ENCODE measurements at places on chromosomes 5 and 9.

DNA sequence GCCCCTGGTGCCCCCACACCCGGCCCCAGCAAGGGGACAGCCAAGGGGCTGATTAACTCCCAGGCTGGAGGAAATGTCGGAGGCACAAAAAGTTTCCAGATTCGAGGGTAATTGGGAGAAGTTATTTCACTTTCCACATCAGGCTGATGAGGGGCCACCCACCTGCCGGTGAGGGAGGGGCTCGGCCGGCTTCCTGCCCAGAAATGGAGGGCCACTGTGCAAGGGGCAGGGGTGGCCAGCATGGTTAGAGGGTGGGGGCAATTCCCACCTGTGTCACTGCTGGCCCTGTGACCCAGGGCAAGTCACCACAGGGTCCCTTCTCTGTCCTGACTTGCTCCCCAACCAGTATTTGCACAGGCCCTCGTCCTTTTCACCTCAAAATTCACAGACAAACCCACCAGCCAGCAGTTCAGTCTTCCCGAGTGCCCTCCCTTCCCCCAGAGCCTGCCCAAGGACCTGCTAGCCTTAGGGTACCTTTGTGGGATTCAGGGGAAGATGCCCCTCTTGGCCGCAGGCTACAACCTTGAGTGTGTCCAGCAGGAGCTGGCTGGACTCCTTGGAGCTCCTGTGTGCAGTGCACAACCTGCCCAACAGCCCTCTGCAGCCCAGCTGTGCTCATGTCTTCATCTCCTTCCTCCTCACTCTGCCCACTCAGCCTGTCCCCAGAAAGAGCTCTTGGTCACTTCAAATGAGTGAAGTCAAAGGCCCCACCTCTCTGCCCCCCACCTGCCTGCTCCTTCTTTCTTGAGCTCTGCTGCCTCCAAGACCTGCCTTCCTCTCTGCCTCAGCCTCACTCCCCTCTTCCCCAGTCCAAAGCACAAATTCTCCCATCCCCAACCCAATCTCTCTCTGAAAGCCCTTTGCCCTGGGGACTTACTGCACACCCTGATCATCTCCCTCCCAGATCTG lies 130.5 kb downstream of the BARX1 start:
- no peak for DNase-seq

DNA sequence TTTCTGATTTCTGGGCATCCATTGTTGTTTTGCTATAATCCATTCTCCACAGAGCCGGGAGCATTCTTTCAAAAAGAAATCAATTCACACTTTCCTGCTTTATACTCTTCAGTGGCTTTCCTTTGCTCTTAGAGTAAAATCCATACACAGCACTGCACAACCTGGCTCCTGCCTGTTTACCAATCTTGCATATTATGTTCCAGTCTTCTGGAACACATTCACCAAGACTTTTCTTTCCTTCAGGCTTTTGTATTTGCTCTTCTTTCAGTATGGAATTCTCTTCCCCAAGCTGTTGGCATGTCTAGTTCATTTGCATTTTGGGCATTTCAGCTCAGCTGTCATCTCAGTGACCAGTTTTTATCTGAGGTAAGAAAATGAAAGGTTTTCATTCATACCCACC lies 6.3 kb downstream of the RFESD start:
- no peak for DNase-seq

DNA sequence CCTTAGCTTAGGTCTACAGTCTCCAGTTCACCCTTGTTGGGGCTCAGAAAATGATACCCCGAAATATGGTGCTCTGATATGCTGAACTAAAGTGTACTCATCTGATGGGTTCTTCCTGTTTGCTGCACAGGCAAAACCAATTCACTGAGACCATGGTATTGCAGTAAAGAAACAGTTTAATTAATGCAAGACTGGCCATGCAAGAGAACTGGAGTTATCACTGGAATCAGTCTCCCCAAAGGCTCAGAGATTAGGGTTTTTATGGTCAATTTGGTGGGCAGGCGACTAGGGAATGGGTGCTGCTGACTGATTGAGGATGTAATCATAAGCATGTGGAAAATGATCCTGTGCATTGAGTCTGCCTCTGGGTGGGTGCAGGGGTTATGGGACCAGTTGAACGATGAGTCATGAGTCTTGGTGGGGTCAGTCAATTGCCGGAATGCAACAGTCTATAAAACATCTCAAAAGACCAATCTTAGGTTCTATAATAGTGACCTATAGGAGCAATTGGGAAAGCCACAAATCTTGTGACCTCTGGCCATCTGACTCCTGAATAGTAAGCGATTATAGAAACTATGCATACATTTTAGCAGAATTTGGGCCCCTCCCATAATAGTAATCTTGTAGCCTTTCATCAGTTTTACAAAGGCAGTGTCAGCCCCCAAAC lies 113.0 kb upstream of the ANKRD55 start:
- no peak for DNase-seq

DNA sequence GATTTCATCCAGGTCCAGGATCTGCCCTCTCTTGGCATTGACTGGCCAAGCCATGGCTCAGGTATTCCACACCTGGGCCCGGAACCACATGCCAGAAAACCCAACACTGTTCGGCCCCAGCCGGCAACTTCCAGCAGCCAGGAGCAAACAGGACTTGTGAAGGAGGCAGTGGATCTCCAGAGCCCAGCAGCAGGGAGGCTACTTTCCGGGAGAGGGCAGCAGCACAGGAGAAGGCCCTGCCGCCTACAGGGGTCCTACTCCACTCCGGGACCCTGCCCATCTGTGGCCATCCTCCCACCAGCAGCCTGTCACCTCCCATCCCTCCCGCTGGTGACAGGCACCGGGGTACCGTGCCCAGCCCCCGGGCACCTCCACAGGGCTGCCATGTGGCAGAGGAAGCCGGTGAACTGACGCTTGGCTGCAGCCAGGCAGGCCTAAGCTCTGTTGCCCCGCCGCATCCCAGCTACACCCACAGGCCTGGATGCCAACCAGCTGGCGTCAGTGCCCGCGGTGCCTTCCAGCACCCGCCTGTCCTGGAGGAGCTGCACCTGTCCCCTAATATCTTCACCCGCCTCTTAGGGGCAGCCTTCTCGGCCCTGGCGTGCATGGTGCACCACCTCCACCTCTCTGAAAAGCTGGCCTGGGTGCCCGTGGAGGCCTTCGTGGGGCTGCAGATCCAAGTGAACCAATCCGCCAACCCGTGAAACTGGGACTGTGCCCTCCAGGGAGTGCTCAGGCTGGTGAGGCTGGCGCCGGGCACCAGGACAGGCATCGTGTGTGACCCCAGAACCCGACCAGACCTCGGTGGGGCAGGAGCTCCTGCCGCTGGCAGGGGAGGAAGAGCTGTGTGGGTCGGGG lies 18.9 kb upstream of the SLC30A5 start:
- no peak for DNase-seq

- DNase-seq = no peak
Observed at GRCh38 chr5:170154297-170154696, 48.6 kb downstream of the FOXI1 start.

GRCh38 chr9:17648516-17648915 lies 69.7 kb downstream of the SH3GL2 start:
- DNase-seq = no peak

- DNase-seq = no peak
Observed at GRCh38 chr5:97555644-97555981, 372.6 kb upstream of the RIOK2 start.

DNA sequence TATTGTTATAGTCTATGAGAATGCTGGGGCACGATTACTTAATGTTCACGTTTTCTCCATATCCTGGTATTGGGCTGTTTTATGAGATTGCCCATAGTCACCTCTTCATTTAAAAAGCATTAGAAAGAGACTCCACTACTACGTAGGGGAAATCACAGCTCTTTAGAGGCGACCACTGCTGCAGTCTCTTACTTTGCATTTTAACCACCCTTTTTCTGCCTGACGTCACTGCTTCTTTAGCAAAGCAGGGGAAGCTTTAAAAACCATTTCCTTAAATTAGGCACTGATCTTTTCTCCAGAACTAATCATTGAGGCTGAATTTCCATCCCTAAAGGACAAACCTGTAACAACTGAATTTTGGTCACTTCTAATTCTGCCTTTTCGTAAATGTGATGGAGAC lies 38.9 kb downstream of the ZNF608 start:
- DNase-seq = no peak
